ENCODE measurements at places on chromosomes 1 and 21.
A peak's percentile ranks its signal among the peaks of the same experiment; 100 is the strongest.

DNA sequence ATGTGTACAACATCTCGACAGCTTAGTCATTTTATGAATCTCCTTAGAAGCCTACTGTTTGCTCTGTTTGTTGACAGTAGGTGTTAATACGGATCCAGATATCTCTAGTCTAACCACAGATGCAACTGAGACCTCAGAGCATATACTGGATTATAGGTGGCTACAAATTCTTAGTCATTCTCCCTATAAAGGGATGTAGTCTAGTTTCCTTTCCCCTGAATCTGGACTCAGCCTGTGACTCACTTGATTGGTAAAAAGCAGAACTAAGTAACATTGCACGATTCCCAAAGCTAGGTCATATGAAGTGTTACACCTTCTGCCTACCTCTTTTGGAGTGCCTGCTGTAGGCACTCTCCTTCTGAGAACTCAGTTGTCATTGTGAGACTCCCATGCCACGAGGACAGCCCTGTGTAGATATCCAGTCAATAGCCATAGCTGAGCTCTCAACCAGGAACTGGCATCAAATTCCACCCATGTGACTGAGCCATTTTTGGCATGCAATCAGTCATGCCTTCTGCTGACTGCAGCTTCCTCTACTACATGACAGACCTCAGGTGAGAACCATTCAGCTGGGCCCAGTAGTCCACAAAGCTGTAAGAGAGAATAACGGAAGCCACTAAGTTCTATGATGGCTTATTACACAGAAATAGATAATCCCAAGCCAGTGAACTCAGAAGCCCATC lies 135.9 kb upstream of the CHRM3 start:
- DNase-seq, result no peak

DNA sequence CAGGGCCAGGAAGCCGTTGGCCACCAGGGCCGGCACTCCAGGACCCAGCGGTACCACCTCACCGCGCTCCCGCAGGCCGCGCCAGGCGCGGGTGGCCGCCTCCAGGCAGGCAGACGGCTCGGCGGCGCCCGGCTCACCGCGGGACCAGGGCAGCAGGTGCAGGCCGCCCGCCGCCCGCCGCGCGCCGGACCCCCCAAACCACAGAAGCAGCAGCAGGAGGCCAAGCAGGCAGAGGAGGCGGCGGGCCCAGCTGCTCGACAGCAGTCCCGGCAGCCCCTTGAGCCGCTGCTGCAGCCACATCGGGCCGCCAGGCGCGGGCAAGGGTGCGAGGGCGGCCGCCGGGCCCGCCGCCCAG lies 312 bp downstream of the KIAA2013 start:
- no peak for DNase-seq

DNA sequence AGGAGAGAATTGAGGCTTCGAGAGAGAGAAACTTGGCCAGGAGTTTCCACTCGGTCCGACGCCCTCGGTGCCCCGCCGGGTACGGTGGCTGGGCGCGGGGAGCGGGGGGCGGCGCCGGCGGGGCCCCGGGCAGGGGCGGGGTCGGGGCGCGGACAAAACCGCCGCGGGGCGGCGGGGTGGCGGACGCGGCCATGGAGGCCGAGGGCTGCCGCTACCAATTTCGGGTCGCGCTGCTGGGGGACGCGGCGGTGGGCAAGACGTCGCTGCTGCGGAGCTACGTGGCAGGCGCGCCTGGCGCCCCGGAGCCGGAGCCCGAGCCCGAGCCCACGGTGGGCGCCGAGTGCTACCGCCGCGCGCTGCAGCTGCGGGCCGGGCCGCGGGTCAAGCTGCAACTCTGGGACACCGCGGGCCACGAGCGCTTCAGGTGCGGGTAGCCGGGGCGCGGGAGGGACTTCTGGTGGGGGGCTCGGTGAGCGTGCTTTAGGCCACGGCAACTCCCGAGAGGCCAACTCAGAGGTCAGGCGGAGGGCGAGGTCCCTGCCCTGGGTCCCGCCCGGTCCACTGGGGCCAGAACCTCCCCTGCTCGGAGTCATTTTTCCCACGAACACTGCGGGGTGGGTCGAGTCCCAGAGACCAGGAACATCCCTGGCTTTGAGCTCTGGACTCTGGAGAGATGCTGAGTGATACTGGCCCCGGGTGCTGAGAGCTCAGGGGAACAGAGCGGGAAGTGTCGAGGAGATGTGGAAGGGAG lies 431 bp downstream of the RAB42 start:
- no peak for DNase-seq

GRCh38 chr1:153944005-153944826 lies 2.3 kb downstream of the DENND4B start:
- DNase-seq, result no peak

GRCh38 chr1:240663169-240663879 lies 51.4 kb upstream of the GREM2 start:
- DNase-seq, result no peak

- DNase-seq, result no peak
These were observed 97.4 kb downstream of the MRPL39 start for GRCh38 chr21:25509862-25510261.

DNA sequence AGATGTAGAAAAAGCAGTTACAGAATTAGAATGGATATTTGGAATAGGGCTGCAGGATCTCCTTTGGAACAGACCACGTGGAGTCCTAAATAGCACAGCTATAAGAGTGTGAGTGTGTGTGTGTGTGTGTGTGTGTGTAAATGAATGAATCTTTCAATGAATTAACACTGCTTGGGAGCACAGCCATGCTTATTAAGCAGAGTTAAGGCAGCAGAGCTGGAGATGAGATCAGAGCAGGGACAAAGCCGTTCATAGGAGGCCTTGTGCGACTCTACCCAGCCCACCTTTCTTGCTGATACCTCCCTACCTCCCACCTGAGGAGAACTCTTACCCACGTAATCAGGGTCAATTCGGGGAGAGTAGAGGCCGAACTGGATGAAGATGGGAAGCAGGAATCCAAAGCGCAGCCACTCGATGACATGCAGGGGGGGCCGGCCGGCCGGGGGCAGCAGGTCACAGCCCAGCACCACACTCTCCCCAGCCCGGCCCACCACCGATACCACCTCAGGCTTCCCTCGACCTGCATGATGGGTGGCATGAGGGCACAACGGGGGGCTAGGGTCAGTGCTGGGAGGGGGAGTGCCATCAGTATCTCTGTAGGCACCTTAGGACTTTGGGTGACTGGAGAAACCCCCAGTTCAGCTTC lies 2.7 kb downstream of the IGSF9 start:
- no peak for DNase-seq

- no peak for DNase-seq
These were observed 46.5 kb upstream of the NUF2 start for GRCh38 chr1:163275222-163275621.

GRCh38 chr1:77031106-77031662 lies 163.9 kb downstream of the ST6GALNAC5 start:
- peak; percentile 97 for DNase-seq
